GM20000 (cell line): ENCODE measurements at places on chromosomes 5 and 9.

GRCh38 chr9:36424289-36425055 lies 24.4 kb upstream of the RNF38 start:
- no peak for DNase-seq

DNA sequence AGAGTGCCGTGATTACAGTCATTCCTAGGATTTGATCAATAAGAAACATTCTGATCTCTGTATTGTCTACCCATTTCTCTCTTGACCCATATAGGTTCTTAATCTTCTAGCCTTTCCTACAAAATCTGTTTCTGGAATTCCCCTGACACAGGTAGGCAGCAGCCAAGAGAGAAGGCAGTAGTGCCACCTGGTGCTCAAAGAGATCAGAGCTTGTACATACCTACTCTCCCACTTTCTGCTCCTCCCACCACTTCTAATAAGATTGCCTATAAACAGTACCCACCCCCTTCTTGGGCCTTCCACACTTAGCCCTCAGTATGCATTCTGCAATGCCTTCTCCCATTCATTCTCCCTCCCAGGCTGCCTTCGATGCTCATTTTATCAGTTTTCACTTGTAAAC lies 117.4 kb upstream of the RORB start:
- DNase-seq, result peak; percentile 9

- no peak for DNase-seq
Observed at GRCh38 chr9:78325343-78325742, 28.4 kb downstream of the PSAT1 start.

GRCh38 chr5:96868603-96869371 lies 7.5 kb upstream of the ERAP2 start:
- peak; percentile 61 for DNase-seq

DNA sequence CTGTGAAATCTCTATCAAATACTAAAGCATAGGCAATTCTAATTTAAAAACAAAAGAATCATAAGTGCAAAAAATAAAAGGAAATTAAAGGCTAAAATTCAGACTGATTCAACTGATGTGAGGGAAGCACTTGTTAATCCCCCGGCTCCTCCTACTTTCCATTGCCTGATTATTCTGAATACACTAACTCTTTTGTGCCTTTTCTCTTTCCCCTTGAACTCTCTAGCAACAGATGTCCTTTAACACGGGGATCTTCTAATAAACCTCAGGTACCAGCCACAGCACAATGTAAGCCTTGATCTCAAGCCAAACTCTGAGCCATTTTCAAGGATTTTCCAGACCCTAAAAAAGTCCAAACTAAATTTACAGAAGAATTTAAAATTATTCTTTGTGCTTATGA lies 61.5 kb downstream of the KCNV2 start:
- DNase-seq, result no peak

DNA sequence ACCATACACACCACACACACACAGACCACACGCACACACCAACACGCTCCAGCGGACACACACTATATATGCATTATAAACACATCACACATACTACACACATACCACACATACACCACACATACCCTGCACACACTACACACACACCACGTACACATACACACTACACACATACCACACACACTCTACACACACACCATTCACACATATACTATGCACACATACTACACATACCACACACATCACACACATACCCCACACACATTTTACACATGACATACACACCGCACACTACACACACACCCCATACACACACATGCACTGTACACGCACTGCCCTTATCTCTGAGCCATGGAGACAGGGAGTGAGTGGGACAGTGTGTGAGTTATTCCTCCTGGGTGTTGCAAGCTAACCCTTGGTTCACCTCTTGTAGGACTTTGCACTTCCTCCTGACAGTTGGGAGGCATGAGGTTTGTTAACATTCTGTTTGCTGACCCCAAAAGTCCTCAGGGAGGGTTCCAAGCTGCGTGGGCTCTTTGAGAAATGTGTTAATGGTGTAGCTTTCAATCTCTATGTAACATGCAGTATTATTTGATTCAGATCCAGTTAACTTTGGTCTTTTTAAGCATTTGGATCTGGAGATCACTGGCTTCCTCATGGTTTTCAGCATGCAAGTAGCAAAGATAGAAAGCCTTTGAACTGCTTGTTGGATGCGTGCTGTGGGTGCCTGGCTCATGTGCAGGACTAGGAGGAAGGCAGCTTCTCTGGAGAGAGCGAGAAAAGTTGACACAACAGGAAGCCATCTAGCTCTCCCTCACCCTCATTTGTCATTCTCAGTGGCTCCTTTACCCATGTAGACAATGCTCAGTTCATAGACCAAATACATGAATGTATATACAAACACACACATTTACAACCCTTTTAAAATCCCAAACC lies 13.7 kb downstream of the IL31RA start:
- no peak for DNase-seq

GRCh38 chr5:80225934-80226326 lies 29.9 kb downstream of the SERINC5 start:
- DNase-seq, result no peak

- no peak for DNase-seq
Observed at GRCh38 chr9:103942651-103943050, 151.5 kb upstream of the SMC2 start.

- DNase-seq, result no peak
Observed at GRCh38 chr9:98419260-98419603, 163.8 kb upstream of the TBC1D2 start.

- no peak for DNase-seq
Observed at GRCh38 chr9:108551030-108551841, 304.6 kb downstream of the ACTL7B start.

DNA sequence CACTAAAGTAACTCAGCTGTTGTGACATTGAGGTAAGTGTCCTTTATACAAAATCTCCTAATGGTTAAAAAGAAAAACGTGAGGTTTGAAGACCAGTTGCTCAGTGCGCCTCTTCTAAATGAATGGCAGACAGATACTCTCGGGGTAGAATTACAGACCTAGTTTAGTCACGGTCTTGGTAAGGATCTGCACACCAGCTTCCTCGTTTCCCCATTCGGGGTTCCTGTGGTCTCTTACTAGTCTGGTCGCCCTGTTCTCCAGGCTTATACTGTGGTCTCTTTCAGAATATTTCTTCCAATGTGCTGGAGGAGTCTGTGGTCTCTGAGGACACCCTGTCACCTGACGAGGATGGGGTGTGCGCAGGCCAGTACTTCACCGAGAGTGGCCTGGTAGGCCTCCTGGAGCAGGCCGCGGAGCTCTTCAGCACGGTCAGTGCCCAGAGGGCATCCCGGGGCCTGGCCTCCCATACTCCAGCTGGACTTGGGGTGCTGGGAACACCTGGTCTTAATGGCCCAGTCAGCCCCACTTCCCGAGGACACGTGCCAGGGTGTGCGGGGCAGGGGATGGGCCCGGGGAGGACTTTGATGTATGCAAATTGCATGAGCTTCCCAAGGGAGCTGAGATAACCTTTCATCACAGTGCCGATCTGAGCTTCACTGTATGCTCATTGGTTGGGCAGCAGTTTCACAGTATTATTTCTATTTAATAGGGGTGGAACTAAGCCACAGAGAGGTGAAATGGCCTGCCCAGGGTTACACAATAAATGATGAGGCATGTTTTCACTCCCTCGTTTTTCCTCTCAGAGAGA lies 224.5 kb downstream of the DOCK8 start:
- DNase-seq, result no peak

GRCh38 chr5:654071-654778 lies 38.9 kb downstream of the TPPP start:
- DNase-seq, result no peak

GRCh38 chr9:131468031-131468430 lies 34.7 kb upstream of the POMT1 start:
- DNase-seq, result no peak

DNA sequence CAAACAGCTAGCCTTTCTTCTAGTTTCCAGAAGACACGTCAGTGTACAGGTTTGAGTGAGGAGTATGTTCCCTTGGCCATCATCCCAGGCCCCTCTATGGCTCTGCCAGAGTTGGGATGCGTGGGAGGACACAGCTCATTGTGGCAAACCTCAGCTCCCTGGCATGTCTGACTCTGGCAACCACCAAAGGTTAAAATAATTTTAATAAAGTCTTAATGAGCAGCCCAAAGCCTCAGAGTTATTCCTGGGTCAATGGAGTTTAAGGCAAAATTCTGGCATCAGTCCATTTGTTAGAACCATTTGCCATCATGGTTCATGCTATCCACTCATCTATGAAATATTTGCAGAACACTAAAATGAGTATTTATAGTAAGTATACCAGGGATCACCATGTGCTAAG lies 79.8 kb upstream of the PAPPA start:
- no peak for DNase-seq

GRCh38 chr5:120988491-120988890 lies 524.4 kb downstream of the PRR16 start:
- DNase-seq, result no peak

DNA sequence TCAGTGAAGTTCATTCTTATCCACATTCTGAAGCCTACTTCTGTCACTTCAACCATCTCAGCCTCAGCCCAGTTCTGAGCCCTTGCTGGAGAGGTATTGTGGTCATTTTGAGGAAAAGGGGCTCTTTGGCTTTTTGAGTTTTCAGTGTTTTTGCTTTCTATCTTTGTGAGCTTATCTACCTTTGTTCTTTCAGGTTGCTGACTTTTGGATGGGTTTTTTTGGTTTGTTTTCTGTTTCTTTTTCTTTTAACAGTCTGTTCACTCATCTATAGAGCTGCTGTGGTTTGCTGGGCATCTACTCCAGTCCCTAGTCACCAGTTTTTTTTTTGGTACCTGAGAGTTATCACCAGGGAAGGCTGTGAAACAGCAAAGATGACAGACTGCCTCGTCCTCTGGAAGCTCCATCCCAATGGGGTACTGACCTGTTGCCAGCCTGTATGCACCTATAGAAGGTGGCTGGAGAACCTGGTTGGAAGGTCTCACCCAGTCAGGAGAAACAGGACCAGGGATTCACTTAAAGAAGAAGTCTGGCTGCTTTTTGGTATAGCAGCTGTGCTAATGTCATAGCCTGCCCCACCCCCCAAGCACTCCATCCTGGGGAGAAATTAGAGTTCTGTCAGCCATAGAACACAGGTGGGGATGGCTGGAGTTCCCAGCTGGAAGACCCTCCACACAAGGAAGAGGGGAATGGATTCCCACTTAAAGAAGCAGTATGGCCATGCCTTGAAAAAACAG lies 138.6 kb upstream of the TSLP start:
- no peak for DNase-seq

- DNase-seq, result no peak
Observed at GRCh38 chr9:70798018-70798417, 323.4 kb downstream of the TRPM3 start.

GRCh38 chr9:87334366-87334765 lies 163.3 kb upstream of the DAPK1 start:
- DNase-seq, result no peak

DNA sequence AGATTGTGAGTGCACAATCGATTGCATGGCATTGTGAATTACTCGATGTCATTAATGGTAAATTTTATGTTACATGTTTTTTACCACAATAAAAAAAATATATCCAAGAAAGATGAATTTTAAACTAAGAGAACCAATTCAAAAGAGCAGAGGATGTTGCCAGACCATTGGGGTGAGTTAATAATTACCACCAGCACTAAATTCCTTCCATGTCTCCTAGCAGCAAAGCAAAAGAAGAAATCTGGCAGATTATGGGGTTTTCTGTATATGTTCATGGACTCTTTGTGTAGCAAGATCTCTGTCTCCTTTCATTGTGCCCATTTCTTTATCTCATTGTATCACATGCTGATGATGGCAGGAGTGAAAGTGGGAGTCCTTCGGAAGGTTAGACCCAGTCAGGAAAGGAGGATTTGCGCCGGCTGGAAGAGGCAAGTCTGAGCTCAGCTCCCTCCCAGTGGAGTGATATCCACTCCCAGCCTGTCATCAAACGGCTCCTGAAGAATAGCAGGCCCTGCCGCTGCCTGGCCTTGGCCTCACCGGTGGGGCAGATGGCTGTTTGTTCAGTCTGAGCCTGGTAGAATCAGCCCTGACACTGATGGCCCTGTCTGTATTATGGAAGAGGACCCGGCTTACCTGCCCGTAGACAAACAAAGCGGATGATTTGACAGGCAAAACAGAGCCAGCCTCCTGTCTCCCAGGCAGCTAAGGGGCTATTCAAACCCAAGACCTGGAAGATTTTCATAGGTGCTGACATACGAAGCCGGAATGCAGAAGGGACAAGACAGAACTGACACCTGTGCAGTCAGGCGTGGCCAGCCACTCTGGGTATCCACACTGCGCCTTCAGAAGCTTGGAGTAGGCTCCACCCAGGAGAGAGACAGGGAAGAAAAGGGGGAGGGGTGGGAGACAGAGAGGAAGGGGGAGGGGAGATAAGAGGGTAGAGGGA lies 21.9 kb upstream of the FOXE1 start:
- DNase-seq, result no peak

DNA sequence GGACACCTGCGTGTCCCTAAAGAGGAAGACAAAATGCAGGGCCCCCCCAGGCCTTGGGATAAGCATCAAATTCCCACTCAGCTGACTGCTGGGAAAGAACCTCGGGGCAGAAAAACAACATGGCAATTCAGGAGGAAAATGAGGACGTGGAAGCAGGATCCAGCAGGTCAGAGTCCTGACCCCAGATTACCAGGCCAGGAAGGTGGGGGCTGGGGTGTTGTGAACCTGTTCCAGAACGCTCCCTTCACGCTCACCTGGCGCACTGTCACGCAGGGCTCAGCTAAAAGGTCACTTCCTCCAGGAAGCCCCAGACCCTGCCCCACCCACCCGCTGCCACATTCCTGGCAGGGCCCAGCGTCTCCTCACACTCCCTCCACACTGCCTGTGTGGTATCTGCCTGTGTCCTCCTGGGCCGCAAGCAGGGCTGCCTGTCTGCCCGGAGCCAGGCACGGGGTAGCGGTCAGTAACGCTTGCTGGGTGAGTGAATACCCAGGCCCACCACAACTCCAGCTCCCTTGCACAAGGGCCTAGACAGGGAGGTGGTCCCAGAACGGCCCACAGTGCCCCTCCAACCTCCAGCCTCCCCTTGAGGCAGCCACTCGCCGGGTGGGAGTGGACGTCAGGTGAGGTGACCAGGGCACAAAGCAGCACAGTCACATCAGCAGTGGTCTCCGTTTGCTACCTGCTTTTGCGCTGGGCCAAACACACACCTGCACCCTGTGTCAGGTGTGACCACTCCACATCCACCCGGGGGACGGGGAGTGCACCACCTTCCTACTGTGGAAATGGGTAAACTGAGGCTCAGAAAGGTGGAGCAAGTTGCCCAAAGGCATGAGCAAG lies 18.1 kb downstream of the VAV2 start:
- no peak for DNase-seq

GRCh38 chr9:28378231-28378630 lies 805.0 kb upstream of the C9orf72 start:
- no peak for DNase-seq

DNA sequence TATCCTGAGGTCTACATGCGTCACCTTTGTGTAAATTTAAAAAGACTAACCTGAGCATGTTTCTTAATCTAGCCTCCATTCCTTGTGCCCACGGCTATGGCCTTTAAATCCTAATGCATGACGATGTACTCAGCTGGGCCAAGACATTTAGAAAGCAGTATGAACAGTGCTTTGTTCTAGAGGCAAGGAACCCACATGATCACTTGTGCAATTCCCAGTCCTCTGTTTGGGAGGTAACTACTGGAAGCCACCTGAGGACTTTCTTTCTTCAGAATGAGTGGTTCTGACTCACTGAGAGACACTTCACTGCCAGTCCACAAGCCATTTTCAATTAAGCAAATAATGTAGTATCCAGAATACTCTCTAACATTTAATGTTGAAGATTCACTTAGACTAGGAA lies 181.3 kb downstream of the RAB3C start:
- no peak for DNase-seq

- no peak for DNase-seq
Observed at GRCh38 chr5:84281383-84281782, 103.3 kb downstream of the EDIL3 start.
